ENCODE measurements at places on chromosomes 1 and 21.

- DNase-seq: no peak
Observed at GRCh38 chr1:31869449-31869848, 53.6 kb upstream of the SPOCD1 start.

DNA sequence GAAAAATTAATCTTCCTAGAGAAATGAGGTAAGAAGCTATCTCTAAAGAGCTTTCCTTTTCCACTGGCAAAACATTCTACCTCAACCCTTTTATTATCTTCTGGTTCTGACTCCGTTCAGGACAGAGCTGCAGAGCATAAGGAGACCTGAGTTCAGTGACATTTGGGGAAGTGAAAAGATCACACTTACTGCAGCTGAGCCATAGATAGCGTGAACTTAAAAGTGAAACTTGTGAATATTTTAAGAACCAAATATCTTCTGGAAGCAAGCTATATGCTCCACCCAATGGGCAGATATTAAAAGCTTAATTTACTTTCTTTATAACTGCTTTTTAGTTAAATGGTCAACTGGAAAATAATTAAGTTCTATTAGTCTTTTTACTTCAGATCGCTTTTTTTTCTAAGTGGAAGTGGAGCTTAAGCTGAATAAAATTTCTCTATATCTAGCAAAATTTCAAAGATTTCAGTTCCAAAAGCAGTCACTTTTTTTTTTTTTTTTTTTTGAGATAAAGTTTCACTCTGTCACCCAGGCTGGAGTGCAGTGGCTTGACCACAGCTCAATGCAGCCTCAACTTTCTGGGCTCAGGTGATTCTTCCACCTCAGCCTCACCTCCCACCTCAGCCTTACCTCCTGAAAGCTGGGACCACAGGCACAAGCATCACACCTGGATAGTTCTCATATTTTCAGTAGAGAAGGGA lies 11.9 kb downstream of the PTPN22 start:
- no peak for DNase-seq

GRCh38 chr1:53535226-53535625 lies 76.0 kb downstream of the DMRTB1 start:
- DNase-seq: no peak

DNA sequence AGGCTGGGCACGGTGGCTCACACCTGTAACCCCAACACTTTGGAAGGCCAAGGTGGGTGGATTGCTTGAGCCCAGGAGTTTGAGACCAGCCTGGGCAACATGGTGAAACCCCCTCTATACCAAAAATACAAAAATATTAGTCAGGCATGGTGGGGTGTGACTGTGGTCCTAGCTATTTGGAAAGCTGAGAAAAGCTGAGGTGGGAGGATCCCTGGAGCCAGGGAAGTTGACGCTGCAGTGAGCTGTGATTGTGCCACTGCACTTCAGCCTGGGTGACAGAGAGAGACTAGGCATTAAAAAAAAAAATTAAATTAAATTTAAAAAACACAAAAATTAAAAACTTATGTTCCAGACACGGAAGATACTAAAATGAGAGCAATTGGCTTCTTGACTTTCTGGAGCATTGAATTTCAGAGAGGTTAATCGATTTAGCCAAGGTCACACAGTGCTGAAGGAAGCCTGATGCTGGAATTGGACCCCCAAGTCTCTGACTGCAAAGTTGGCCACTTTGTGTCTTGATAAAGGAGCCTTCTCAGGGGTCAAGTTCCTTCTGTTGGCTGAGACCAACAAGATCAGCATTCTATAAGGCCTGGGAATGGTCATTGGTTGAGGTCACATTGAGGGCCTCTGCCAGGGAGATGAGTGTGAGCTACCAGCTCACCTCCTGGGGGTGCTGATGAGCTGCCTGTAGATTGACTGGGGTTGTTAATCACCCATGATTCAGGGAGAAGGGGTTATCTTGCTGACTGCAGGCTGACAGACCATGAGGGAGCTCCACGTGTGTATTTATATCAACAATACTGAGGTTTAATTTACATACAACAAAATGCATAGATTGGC lies 54.3 kb downstream of the RPS6KA1 start:
- no peak for DNase-seq

GRCh38 chr1:90162216-90162615 lies 167.3 kb downstream of the ZNF326 start:
- no peak for DNase-seq

- DNase-seq: no peak
Observed at GRCh38 chr1:230415405-230416132, 10.6 kb downstream of the PGBD5 start.

DNA sequence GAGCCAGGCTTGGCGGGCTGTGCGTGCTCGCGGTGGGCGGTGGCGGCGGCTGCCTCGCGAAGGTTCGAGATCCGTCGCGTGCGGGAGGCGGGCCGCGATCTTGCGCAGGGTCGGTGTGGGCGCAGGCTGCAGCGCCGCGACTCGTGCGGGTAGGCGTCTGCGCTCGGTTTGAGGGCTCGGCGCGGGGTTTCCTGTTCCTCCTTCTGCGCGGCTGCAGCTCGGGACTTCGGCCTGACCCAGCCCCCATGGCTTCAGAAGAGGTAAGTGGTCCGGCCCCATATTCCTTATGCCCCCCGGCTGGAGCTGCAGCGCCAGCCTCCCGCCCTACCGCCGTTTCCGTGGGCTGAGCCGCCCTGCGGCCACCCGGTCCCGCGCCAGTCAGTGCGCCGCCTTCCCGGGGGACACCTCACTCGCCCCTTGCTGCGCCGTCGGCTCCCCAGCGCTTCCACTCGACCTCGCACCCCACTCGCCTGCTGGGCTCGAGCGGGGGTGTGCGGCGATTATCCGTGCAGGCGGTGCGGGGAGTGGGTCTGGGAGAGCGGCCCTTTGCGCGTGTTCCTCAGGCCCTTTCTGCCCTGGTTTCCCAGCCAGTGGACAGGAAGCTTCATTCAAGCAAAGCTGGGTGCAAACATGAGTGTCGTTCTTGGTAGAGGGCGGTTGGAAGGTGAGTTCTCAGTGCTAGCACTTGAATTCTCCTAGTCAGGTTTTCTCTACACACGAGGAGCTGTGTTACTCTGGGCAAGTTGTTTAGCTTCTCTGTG lies at the start of gene CACYBP:
CACYBP (plus strand) TSS at position 12 of the 761 bp plus-strand sequence; CDS start at position 246, 234 bp downstream.
- DNase-seq: no peak

GRCh38 chr1:102897557-102897956 lies 210.8 kb downstream of the COL11A1 start:
- DNase-seq: no peak

GRCh38 chr1:61082311-61083012 lies at the start of gene NFIA:
TSS of gene NFIA (plus strand) at chr1:61082561.
- DNase-seq: no peak

DNA sequence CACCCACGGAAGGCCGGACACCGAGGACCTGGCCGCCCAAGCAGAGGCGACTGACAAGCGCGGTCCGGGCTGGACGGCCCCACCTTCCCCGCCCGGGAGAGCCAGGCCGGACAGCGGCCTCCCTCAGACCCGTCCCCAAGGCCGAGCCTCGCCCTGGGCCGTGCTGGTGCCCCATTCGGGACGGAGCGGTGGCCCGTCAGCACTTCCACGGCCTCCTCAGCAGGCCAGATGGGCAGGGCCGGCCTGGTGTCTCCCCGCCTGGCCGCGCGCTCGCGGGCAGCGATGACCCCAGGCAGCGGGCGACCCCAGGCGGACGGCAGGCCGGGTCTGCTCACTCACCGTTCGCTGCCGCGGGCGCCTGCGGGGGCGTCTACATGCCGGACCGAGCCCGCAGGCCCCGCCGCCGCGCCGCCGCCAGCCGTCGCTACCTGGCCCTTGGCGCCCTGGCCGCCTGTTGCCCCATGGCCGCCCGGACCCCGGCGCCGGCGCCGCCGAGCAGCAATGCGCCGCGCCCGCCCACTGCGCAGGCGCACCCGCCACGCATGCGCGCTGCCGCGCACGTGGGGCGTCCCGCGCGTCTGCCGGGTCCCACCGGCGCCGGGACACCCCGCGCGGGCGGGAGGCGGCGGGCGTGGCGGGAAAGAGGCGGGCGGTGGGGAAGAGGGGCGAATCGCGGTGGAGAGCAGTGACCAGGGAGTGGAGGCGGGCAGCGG lies at the start of gene NADK:
NADK (minus strand) TSS at position 521 of the 713 bp plus-strand sequence. CDS start 13,064 bp downstream, outside the sequence.
- DNase-seq: peak; percentile 50

- no peak for DNase-seq
Observed at GRCh38 chr1:23496490-23497181, 12.7 kb upstream of the ASAP3 start.

- DNase-seq: no peak
Observed at GRCh38 chr1:76068953-76069561, 5.5 kb upstream of the ST6GALNAC3 start.

- no peak for DNase-seq
Observed at GRCh38 chr1:54095546-54096226, 42.3 kb downstream of the TCEANC2 start.

DNA sequence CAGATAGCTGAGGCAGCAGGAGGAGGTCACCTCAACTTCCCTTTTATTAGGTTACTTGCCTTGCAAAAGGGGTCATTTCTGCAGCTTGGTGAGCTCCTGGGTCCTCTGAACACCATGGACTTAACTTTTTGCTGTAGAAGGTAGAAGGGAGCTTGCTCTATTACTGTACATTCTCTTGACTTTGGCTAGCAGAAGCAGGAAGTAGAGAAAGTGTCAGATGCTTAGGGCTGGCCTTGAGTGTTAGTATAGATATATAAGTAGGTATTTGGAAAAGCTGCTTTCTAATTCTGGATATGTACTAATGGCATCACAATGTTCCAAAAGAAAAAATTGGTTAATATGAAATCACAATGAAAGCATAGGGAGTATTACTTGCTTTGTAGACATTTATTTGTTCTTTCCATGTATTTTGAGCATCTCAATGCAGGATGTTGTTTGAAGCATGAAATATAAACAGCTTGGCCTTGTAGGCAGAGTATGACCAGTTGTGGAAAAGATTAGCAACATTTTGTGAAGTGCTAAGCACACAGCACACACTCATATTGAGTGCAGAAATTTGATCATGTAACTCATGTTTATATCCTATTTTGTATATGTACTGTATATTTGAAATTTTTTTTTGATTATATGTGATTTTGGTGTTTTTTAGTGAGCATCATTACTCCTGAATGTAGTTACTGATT lies 108.8 kb downstream of the DYRK1A start:
- no peak for DNase-seq

- peak; percentile 62 for DNase-seq
Observed at GRCh38 chr1:155277902-155278688, 832 bp downstream of the HCN3 start.

DNA sequence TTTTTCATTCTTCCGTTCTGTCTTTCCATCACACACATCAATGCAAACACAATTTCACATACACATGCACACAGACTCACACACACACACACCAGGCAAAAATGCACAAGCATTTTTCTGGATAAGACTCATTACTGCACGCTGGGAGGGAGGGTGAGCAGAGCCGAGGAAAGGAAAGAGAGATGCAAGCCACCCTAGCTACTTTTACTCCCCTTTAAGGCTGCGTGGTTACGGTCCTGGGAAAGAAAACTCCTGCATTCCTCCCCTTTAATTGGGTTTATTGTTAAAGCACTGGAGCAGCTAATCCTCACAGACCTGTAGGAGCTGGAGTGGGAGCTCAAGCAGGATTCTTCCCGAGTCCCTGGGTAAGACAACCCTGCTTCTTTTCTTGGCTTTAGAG lies at the start of gene CAMK1G:
CAMK1G (plus strand) TSS at position 307 of the 400 bp plus-strand sequence. CDS start 11,270 bp downstream, outside the sequence.
- no peak for DNase-seq

- DNase-seq: no peak
Observed at GRCh38 chr1:182668521-182669054, 15.8 kb downstream of the RGS8 start.

DNA sequence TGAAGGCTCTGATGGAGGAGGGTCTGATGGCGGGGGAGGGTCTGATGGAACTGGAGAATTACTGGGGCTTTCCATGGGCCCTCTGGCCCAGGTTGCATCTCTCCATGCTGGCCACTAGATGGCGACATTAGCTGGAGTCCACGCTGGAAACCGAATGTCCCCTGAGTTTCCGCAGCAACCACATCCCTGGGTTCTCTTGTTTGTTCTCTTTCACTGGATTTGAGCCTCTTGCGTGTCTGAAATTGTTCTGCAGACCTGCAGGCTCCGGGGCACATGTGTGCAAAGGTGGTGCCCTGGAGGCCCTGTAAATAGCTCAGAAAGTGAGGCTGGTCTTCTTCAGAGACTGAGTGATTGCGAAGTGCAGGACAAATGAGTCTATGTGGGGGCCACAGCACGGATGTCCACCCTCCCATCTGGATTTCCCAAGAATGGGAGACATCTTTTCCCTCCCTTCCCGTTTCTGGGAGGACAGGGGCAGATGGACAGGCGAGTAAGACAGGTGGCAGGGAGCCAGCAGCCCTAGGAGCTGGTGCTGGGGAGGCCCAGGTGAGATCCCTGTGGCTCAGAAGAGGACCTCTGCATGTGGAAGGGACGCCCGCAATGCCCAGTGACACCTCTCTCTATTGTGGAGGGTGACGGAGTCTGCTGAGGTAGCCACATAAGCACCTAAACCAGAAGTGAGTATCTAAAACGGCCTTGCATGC lies 73.2 kb upstream of the ABCG1 start:
- peak; percentile 24 for DNase-seq

- DNase-seq: no peak
Observed at GRCh38 chr1:9594471-9595155, 5.9 kb downstream of the TMEM201 start.

- no peak for DNase-seq
Observed at GRCh38 chr21:38841472-38841871, 35.7 kb downstream of the ETS2 start.

- no peak for DNase-seq
Observed at GRCh38 chr21:46600978-46601377, 3.9 kb downstream of the S100B start.

DNA sequence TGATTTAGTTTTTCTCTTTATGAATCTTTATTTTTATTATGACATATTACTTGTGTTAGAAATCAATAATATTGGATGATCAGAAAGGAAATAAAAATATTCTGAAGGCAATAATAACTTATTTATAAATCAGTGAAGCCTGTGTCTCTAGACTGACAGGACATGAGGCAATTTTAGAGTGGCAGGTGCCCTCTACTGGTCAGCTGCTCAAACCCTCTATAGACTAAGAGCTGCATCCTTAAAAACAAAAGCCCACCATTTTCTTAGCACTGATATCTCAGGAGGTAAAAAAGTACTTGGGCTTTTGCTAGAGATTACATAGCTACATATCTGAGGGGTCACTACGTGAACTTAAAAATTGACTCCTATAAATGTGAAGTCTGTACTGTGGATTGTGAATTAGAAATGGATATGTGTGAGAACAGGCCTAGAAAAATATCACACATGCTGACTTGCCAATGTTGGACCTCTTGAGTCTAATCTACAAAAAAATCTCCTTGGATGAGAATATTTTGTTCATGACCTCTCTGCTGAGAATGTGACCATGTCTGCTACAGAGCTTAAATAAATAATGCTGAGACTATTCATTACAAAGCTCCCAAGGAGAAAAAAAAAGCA lies 597.9 kb upstream of the ADAMTS5 start:
- no peak for DNase-seq

All from stimulated activated CD8-positive, alpha-beta memory T cell treated with anti-CD3 and anti-CD28 coated beads, Interleukin-4, amount 100 ng/mL, for 4 hours (primary cell).